IMR-90 (cell line): ENCODE measurements at places on chromosomes 3 and 15. TPM values are rescaled to one million over a fixed set of nuclear protein-coding genes. Genes with fewer than 3 reads are reported as not detected.

DNA sequence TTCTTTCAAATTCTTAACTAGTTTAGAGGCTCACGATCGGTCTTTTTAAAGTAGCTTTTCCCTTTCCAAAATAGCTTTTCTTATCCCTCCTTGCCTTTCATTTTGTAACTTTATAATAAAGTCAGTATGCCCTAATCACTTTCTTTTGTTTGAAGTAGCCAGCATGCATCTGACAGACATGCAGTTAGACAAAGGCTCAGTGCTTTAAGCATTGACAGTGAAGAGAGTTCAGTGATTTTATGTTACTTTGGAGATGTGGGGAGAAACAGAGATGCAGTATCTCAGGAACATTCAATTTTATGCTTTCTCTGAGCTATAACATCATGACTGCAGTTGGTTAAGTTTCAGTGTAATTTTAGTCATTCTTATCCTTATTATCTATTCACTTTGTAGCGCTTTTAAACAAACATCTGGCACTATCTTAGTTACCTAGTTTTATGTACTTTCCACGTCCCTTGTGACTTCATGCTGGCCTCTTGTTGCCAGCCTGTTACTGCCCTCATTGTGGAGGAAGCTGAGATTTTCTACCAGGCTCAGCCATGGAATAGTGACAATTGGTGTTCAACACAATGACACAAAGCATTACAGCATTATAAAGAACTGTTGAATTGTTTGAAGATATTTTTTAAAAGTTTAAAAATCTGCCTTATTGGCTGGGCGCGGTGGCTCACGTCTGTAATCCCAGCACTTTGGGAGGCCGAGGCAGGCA lies 90.3 kb downstream of the AKAP13 start:
- no peak for DNase-seq

PAQR9 gene
- polyA plus RNA-seq = 0.04 and 0.05 TPM in 2 replicates

ZNF445 gene
- polyA plus RNA-seq = 2.4 and 3.3 TPM in 2 replicates

GRCh38 chr3:38563886-38564270 lies 67.7 kb downstream of the EXOG start:
- no peak for DNase-seq

GRCh38 chr3:179995406-179995805 lies 41.3 kb downstream of the PEX5L start:
- no peak for DNase-seq

- DNase-seq = peak; percentile 28
Measured at GRCh38 chr3:174862666-174863065, 3.5 kb downstream of the NAALADL2 start.
